ENCODE measurements at places on chromosomes 2 and 18.

DNA sequence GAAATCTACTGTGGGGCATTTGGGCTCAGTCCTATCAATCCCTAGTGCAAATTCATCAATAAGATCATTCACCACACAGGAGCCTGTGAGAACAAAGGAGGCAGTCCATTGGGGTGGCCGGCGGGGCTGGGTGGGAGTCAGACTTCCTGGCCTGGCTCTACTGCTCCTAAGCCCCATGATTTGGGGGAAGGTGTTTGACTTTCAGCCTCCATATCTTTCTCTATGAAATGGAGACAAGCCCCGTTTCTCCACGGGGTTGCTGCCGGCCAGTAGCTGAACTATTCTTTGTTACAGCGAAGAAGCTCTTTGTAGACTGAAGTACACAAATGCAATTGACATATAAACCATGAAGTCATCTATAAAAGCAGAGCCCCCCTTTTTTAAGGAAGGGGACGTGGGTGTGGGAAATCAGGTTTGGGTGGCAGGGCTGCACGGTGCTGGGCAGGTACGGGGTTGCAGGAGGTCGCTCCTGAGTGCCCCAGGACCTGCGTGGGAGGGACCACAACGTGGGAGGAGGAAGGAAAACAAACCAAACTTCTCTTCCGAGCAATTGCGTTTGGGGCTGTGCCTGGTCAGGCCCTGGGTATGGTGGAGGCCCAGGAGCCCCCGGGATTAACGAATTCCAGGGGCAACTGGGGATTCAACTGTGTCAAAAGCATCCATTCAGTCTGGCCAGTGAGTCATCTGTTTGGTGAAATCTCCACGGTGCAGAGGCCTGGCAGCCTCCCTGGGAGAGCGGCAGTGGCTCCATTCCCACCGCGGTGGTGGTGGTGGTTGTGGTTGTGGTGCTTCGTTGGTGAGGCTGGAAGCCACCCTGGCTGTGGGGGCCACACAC, 18.2 kb downstream of the FBLN7 start:
- DNase-seq = no peak

- DNase-seq = no peak
These were observed 235.6 kb upstream of the ZNF521 start for GRCh38 chr18:25587545-25587944.

DNA sequence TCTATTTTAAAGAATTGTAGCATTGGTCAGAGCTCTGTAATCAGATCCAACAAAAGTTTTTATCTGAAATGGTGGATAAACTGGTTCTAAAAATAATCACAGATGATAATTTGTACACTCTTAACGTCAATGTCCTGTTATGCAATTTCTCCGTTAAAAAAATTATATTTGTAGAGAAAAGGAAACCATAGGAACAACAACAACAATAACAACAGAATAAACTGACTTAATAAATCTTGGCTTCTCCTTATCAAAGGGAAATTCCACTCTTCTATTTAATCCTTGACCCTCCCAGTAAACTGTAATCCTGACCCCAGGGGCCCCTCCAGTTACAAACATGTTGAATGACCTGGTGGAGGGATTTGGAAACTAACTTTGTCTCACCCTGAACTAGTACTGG, 78.6 kb upstream of the ZFP36L2 start:
- DNase-seq = no peak

DNA sequence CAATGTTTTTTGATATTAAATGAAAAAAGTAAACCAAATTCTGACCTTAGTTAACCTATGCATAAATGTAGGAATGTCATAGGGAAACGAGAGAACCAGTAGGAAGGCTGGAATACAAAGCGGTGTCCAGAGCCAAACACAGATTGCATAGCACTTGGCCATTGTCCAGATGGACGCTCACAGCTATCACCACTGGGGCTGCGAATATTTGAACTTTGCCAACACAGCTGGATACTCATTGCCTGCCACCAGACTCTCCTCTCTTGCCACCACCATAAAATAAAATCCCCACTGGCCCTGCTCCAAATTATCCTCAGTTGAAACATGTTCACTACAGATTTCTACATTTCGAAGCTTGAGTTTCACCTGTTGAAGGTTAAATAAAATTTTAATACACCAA, 159.3 kb upstream of the GULP1 start:
- no peak for DNase-seq

DNA sequence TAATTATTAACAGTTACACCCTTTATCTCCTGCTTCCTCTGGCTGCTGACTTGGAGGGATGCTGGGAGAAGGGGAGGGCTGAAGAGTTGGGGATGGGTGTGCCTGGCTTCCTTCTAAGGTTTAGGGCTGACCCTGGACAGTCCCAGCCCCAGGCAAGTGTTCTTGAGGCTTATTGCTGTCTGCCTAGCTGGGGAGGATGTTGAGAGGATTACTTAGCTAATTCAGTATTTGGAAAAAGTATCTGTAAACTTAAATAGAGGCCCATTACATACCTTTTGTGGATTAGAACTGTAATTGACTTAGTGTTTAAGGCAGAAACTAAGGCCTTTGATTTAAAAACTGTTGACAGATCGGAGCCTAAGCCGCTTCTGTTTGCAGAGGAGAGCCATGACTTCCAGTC, 67.6 kb downstream of the AGAP1 start:
- no peak for DNase-seq

- DNase-seq = no peak
These were observed 56.5 kb downstream of the BCL11A start for GRCh38 chr2:60496956-60497355.

GRCh38 chr2:223594831-223595230, 7.3 kb downstream of the SCG2 start:
- no peak for DNase-seq

- no peak for DNase-seq
These were observed 2.7 kb downstream of the TUBB6 start for GRCh38 chr18:12310762-12311161.

DNA sequence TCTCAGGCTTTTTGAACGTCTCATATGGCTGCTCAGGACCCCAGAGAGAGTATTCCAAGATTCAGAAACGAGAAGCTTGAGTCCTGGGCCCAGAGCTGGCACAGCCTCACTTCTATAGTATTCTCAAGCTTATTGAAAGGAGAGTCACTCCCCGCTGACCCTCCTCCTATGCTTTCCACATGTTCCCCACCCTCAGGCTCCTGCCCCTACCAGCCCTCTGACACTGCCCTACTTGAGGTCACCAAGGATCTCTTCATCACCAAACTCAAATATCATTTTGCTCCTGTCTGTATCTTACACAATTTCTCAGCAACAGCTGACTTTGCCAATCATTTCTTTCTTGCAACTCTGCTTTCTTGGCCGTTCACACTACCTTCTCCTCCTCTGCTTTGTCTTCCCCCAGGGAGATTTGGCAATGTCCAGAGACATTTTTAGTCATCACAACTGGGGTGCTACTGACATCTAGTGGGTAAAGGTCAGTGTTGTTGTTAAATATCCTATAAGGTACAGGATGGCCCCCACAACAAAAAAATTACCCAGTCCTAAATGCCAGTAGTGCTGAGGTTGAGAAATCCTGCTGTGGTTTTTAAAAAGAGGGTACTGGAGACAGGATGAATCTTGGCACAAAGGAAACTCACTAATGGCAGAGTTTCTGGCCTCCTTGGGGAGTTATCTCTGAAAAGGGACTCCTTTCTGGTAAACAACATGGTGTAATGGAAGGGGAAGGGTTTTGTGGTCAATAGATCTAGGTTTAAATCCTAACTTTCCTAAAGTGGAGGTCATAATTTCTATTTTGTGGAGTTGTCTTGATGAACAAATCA, 26.9 kb upstream of the INSIG2 start:
- DNase-seq = no peak

DNA sequence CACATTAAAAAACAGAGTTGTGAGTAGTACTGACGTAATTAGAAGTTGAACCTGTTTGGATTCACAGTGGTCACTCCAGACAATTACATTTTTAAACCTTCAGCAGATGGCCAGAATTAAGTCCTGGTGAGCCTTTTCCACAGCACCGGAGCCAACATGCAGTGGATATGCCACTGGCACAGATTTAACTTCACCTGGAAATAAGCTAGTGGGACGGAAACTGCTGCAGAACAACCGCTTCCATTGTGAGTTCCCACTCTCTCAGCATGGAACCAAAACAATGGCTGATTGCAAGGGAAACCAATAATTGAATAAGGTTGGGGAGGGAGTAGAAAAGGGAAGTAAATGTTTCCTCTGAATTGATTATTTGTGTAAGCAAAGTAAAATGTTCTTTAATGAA, 515.1 kb downstream of the STK39 start:
- DNase-seq = no peak

- DNase-seq = no peak
These were observed 11.6 kb upstream of the NAB1 start for GRCh38 chr2:190637281-190637734.

DNA sequence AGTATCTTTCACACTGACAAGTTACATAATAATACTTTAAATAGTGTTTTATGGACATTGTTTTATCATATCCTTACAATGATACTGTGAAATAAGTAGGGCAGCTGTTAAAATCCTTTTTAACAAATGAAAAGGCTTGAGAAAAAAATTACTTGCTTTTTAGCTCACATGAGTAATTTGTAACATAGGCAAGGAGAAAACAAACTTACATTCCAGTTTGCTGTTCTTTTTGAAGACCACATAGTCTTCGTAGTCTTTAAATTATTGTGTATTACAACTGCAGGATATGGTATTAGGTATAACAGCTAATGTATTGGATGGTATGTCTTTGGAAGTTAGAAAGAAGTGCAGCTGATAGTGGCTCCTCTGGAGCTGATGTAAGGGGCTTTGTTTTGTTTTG, 130.8 kb downstream of the COMMD1 start:
- no peak for DNase-seq

DNA sequence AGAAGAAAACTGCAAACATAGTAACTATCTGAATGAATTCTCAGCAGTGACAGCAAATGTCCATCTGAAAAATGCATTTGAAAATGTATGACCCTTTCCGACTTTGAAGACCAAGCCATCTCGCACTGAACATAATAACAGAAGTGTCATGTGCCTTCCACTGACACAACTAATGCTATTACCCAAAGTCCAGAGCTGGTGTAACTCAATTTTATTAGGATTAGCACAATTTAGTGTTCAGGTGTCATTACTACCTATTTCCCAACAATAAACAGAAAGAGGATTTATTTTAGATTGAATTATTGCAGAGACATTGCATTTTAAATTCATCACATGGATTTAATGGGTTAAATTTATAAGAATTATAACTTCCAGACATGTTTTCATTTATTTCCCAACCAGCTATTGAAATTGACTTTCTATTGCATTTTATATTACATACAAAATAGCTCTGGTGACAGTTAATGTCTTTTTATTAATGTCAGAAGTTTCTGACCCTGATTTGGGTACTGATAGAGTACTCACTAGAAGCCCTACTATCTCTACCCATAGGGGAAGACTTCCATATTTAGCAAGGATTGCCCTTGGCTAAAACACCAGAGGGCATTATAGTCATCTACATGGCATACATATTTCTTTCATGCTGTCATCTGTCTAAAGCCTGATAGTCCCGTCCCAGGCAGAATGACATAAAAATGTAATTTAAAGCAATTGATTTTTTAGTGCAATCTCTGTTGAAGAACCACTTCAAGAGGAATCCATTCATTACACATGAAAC, 7.0 kb upstream of the STK39 start:
- DNase-seq = no peak

DNA sequence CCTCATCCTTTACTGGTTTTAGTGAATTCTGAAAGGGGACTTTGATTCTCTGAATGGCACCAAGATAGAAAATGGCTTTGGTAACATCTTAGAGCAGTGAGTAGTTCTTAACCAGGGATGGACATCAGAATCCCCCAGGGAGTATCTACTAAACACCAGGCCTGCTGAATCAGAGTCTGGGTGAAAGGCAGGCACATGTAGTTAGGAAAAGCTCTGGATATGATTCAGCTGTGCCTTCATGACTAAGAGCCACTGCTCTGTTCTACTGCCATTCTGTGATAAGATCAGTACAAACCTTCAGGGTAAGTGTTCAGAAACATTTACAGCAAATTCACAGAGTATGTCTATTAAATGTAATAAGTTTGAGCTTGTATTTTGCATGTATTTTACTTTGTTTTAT, 46.2 kb upstream of the B3GNT2 start:
- no peak for DNase-seq

DNA sequence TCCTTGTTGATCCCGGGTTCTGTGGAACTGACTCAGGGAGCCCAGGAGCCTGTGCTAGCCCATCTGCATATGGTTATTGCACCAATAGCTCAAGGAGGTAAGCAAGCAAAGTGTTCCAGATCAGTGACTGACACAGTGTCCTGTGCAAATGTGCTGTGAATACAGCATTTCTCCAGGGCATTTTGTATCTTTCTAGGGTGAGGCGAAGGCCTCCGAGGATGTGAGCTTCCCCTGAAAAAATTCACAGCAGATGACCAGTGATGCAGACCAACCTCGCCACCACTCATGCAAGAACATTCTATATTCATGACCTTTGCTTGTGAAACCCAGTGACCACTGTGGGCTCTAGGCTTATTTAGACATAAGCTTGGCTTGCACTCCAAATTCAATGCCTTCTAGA, 15.2 kb upstream of the NT5DC4 start:
- no peak for DNase-seq

GRCh38 chr18:74259347-74259746, 32.4 kb downstream of the CYB5A start:
- DNase-seq = no peak

DNA sequence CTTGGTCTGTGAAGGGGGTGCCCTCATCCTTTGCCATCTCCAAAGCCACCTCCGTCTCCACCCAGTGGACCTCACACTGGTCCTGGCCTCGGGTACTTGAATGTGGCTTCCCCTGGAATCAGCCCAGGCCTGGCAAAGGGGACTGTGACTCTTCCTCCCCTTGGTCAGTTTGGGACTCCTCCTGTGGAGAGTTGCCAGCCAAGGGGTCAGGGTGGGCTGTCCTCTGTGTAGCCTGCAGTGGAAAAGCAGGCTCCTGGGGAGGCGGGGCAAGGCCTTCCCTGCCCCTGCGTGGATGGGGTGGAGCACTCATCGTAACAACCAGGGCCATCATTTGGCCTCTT, 59.8 kb downstream of the INHBB start:
- DNase-seq = no peak

- no peak for DNase-seq
These were observed 48.0 kb downstream of the GBX2 start for GRCh38 chr2:236120141-236120601.

- no peak for DNase-seq
These were observed 697.4 kb upstream of the NXPH2 start for GRCh38 chr2:139477618-139478017.

DNA sequence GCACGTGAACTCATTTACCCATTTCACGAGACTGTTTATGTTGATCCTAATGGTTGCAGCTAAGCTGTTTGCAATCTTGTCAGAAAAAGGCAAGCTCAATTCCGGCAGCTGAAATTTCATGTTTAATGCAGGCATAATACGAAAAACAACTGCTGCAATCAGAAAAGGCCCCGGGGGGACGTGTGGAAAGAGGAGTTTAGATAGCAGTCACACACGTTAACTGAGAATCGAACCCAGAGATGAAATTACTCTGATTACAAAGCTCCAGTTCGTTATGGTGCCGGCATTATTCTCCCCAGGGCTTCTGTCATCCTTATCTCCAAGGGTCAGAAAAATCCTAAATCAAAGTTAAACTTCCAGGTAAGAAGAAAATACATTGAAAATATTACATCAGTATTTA, 79.9 kb upstream of the MYT1L start:
- DNase-seq = no peak
